Esophagus muscularis mucosa (tissue), 4 donors: ENCODE measurements at places on chromosomes 5 and 9. TPM values are rescaled to one million over a fixed set of nuclear protein-coding genes. Genes with fewer than 3 reads are reported as not detected.

ASPN gene
- total RNA-seq, result 9.1 TPM

HTR1A gene
- total RNA-seq, result not detected

CTSV gene
- not detected for total RNA-seq

MYOZ3 gene
- not detected for total RNA-seq

PCDHA9 gene
- total RNA-seq, result 0.42 TPM

C5orf58 gene
- not detected for total RNA-seq

RNF180 gene
- total RNA-seq, result 21.4 TPM

TRAF1 gene
- total RNA-seq, result 4.0 TPM

MAMDC4 gene
- total RNA-seq, result 4.7 TPM

GEMIN5 gene
- total RNA-seq, result 20.4 TPM

GADD45G gene
- 90.3 TPM for total RNA-seq
